Activated CD4-positive, CD25-positive, alpha-beta regulatory T cell treated with anti-CD3 and anti-CD28 coated beads, Interleukin-2, amount 50 U/mL, for 24 hours (primary cell): ENCODE measurements at places on chromosomes 7 and 10.

GRCh38 chr7:70016044-70016770 lies 417.9 kb downstream of the AUTS2 start:
- no peak for ATAC-seq

GRCh38 chr10:126417220-126417825 lies 29.0 kb upstream of the ADAM12 start:
- no peak for ATAC-seq

DNA sequence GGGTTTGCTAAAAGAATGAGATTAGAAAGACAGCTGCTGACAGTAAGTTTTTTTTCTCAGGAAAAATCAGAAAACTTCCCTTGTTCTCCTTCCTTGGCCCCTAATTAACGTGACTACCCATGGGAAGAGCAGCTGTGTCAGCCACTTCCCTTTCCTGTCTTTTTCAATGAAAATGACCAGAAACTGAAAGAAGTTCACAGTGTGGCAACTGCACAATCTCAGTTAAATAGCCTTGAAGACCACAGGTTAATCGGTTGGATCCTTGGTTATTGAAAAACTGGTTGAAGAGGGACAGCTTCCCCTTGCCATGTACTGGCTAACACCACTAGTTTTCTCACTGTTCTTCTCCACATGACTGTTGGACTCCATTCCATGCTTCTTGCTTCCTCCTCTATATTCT lies 148.8 kb upstream of the AGR3 start:
- ATAC-seq, result no peak

DNA sequence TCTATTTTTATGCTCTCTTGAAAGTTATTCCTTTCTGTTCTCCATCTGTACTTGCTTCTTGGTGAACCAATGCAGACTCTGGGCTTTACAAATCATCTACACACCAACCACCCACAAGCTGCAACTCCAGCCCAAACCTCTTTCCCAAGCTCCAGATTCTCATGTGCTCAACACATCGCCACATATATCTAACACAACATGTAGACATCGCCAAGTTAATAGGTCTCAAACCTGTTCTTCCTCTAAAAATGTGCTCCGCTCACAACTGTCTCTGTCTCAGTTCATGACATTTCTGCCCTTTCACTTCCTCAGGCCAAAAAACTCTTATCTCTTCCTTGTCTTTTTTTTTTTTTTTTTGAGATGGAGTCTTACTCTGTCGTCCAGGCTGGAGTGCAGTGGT lies 95.7 kb upstream of the EEPD1 start:
- ATAC-seq, result no peak
